OCI-LY7 (cell line): ENCODE measurements at places on chromosomes 7 and 10.

DNA sequence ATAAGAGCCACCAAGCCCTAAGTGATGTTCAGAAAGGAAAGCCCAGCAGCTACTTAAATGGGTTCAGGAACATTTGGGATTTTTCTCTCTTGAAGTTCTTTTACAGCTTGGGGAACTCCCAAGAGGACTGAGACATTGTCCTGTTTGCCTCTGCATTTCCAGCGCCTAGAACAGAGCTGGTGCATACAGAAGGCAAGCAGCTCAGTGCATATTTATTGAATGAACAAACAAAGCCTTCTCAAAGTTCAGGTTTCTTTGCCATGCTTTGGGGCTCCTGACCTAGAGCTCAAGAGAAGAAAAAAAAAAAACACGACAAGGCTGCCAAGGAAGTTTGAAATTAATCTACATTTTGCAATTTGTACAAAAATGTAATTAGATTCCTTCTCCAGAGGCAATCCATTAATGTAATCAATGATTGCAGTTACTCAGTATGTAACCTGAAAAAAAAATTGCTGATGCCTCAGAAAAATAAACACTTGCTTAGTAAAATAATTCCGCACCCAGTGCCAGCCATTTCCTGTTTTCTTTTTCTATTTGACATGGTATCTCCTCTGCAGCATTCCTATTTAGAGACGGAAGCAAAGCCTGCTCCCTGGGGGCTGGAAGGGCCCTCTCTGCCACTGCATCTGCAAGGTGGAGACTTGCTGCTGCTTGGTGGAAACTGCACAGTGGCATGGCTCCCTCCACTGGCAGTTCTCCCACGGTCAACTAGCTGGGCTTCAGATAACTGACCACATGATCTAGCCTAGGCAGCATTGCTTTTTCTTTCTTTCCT is 157.3 kb downstream of the TMEM178B start:
- no peak for DNase-seq

DNA sequence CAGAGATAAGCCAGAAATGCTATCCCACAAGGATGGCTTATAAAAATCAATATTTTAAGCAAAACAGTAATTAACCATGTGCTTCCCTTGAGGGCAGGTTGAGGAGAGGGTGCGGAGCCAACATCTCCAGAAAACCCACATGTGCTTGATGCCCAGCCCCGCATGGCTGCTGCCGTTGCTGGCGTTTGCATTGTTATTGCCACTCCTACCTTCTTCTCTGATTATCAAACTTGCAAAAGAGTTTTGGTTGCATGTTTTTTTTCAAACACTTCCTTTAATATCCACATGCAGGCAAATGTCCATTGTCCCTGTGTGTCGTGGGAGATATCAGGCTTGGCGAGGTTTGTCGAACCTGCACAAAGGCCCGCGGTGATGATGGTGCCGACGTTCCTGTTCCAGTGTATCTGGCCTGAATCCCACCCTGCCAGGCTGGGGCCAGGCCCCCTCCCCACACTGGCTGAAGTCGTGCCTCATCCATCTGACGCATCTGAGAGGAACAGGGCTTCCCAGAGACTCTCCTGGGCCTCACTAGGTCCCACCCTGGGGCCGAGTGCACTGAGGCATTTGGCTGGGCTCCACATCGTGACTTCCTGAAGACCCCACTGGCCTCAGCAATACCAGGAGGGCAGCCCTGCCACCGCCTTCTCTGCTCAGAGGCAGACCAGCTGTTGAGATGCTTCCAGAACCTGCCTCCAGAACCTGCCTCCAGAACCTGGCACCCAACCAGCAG is 40.9 kb downstream of the TCERG1L start:
- DNase-seq, result no peak

- no peak for DNase-seq
These were observed 58.2 kb upstream of the PDGFA start for GRCh38 chr7:577741-578370.

GRCh38 chr10:71649631-71650030 is 69.9 kb downstream of the C10orf105 start:
- peak; percentile 94 for DNase-seq

DNA sequence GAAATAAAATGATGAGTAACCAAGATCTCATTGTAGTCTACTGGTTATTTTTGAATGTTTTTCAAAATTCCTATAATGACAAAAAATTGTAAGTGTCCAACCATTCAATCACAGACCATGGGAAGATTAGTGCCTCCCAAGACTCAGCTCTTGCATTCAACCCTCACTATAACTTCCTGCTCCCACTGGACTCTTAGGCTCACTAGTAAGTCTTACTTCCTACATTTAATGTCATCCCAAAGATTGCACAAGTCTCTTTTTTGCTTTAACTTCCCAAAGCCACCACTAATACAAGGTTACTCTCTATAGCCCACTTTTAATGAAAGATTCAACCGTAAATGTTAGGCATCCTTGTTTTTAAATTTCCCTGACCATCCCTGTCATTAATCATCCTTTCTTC is 111.9 kb upstream of the NRBF2 start:
- no peak for DNase-seq

DNA sequence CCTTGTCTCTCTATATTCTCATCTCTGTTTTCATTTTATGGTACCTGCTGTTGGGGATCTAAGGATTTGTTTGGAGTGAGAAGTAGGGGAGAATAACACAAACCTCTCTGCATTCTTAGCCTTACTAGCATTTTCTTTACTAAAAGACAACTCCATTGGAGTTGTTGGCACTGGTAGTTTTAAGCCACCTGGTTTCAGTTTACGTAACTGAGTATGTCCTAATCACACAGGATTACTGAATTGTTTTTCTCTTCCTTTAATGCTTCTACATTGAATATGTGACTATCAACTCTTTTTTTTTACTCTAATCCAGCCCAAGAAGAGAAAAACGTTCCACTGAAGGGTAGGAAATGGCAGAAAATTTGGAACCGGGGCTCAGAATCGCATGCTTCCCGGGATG is 30.0 kb upstream of the TRIL start:
- no peak for DNase-seq

DNA sequence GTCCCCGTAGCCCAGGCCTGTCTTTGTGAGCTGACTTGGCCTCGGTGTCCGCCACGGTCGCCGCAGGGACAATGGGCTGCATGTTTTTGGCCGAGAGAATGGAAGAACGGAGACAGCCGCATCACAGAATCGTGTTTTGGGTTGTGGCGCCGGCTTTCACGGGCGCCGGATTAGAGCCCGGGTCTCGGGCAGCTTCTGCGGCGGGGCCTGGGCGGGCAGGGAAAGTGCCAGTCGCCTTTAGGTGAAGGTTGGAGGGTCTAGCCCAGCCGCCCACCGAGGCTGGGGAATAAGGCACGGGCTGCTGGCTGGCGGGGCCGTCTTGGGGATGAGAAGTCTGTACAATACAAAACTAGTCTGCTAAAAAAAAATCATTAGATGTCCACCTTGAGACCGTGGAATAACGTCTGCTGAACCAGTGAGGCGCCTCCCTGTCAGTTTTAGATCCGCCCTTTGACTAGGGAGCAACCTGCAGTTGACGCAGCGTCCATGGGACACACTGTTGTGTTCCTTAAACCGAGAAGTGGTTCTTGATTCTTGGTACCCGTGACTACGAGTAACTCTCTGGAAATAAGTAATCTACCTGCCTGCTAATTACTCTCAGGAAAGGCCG is 577 bp downstream of the DNAJB9 start:
- peak; percentile 58 for DNase-seq

DNA sequence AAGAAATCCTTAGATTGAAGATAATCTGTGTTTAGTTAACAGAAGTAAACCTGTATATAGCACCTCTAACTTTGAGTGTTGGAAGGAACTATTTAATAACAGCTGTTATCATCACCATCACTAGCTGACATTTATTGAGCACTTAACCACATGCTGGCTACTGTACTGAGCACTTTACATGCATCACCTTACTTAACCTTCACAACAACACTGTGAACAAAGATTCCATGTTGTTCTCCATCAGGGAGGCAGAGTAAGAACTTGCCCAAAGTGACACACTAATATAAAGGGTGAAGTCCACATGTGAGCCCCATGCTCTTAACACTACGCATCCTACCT is 182.2 kb downstream of the ST7 start:
- no peak for DNase-seq

DNA sequence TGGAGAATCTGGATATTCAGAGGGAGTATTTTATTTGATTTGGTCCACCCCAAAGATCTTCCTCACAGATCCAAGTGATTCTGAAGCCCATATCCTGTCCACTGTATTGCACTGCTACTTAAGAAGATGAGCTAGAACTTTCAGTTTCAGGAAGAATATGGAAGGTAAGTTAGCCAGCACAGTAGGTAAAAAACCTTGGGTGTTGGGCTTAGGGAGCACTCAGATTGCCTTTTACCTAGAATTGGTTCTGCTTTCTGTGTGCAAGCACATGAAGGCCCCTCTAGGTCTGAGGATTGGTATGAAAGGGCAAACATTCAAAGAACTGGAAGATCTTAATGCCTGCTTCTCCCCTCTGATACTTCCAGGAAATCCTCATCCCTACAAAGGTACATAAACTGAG is 146.7 kb upstream of the COL1A2 start:
- DNase-seq, result no peak

- DNase-seq, result peak; percentile 69
These were observed 589 bp downstream of the LDB1 start for GRCh38 chr10:102119417-102120141.

DNA sequence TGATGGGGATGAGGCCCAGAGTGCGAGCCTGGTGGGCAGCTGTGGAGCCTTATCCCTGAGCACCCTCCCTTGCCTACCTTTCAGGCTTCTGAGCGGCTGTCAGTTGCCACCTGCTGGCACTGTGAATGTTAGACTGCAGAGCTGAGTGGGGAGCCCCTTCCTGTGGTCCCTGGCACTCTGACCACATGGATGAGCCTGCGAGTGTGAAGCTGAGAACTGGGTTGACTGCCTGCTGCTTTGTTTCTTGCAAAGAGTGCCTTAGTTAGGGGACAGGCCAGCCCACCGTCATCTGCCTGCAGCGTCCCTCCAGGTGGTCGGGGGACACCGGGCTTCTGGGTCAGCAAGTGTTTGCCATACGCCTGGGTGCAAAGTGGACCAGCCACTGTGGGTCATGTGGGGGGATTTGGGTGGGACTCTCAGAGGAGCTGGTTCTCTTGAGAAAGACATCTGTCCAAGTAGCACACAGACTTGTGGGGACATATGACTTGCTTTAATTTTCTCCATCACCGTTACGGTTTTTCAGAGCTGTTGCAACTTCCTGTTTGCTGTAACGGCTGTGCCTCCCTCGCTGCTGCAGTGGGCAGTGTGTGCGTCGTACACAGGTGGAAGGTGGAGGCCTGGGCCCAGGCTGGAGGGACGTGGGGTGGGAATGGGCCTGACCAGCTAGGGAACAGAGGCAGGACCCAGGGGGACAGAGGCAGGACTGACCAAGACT is 13.7 kb downstream of the INPP5A start:
- peak; percentile 84 for DNase-seq

- no peak for DNase-seq
These were observed 204.1 kb downstream of the PHF14 start for GRCh38 chr7:11177793-11178192.

GRCh38 chr10:8163824-8164223 is 109.3 kb downstream of the GATA3 start:
- DNase-seq, result no peak

GRCh38 chr10:98458809-98459784 is 12.4 kb upstream of the HPS1 start:
- no peak for DNase-seq

DNA sequence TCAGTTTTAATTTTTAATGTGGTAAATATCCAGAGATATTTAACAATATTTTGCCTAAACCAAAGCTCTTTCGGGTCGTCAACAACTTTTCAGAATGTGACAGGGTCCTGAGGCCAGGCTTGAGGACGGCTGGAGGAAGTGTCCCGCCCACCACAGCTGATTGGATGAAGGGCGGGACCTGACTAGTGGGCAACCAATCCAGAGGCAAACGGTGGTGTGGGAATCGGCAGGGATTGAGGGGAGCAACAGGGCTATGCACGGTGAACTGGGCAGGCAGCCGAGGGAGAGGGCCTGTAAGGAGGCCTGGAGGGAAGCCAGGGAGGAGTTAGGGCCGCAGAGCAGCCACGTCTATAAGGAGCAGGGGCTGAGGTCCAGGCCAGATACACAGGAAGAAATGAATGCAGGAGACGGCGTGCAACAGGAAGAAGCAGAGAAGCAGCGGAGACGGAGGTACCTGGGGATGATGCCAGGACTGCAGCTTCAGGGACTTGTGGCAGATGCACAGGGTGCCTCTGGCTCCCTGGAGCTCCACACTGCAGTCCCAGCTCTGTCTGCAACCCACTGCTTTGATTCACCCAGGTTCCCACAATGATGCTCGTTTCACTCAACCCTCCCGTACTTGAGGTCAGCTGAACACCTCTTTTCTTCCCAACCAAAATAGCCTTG is 46.1 kb upstream of the ZMIZ1 start:
- DNase-seq, result peak; percentile 79

DNA sequence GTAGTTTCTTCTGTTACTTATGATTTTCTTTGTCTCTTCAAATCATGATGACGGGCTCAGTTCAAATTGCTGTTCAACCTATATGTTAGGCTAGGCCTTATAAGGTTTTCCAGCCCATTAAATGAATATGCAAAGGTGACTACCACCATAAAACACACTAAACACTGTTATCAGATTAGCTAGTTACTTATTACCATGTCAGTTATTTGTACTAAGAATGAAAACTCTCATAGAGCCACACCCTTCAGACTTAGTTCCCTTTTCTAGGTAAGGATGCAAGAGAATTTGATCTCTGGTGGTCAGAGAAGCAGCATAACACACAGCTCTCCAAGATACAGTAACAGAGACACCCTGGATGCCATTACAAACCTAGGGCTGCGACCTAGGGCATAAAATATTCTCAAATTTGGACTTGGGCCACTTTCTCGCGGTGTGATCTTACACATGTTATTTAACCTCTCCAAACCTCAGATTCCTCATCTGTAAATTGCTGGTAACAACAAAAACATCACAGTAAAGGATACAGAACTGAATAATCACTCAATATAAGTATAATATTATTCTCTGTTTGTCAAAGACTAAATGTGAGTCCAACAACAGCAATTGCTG is 35.6 kb downstream of the ANKMY2 start:
- DNase-seq, result no peak

GRCh38 chr10:13953371-13953770 is 366.6 kb downstream of the PRPF18 start:
- no peak for DNase-seq

GRCh38 chr7:16989811-16990413 is 108.1 kb upstream of the AGR3 start:
- no peak for DNase-seq
